ENCODE measurements at places on chromosomes 7 and 10.

DNA sequence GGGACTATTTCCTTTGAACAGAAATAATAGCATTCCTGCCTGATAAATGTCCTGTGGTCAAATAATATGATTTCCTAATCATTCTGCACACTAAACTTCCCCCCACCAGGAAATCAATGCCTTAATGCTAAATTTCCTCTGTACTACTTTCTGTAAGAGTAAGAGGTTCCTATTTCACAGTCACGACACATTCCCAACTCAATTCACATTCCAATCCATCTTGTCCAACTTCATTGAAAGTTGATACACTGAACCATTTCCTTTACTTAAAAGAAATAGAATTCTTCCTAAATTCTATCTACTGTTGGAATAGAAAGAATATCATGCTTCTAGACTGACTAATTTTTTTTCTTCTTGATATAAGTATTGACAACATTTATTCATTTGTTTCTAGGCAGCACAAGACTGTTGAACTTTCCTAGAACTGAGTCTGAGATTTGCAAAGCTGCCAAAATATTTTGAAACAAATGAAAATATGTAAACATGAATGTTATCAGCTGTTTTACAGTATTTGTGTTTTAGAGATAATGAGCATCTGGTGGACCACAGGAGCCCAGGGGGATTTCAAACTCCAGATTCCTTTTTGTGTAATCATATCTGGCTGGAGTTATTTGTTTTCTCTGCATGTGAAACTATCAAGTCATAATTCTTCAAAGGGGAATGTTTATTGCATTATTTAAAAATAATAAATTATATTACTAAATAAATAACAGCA, 121.5 kb downstream of the TPST1 start:
- DNase-seq: no peak

- DNase-seq: no peak
Measured at GRCh38 chr10:3692387-3692999, 92.5 kb downstream of the KLF6 start.

- DNase-seq: no peak
Measured at GRCh38 chr10:10847387-10847786, 170.3 kb upstream of the CELF2 start.

DNA sequence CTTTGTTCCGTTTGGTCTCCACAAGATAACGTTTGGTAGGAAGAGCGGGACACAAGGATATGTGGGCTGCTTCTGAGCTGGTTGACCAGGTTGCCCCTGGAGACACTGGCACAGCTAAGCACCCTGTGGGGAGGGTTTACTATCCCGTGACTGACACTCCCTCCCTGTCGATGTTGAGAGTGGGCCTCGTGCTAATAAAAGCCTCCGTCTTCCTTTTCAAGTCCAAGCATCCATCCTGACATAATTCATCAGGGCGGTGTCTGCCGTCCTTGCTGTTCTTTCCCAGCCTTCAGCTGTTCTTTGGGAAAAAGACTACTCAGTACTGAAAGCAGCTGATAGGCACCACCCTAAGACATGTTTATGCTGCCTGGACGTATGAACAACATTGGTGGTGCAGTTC, 49.6 kb downstream of the SHH start:
- DNase-seq: no peak

DNA sequence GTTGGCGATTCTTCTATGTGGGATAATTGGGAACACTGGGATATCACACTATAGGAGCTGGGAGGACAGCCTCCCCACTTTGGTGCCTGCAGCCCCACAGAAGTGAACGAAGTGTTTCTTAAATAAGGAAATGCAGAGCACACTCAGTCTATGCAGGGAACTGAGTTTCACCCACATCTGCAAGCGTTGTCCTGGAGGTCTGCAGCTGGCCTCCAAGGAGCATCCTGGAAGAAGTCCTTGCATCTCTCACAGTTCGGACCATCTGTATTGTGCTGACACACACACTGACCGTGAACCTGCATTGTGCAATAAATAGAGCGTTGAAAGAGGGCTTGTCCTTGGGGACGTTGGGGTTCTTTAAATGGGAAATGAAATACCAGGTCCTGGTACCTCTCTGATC, 25.8 kb downstream of the LAMB4 start:
- no peak for DNase-seq

DNA sequence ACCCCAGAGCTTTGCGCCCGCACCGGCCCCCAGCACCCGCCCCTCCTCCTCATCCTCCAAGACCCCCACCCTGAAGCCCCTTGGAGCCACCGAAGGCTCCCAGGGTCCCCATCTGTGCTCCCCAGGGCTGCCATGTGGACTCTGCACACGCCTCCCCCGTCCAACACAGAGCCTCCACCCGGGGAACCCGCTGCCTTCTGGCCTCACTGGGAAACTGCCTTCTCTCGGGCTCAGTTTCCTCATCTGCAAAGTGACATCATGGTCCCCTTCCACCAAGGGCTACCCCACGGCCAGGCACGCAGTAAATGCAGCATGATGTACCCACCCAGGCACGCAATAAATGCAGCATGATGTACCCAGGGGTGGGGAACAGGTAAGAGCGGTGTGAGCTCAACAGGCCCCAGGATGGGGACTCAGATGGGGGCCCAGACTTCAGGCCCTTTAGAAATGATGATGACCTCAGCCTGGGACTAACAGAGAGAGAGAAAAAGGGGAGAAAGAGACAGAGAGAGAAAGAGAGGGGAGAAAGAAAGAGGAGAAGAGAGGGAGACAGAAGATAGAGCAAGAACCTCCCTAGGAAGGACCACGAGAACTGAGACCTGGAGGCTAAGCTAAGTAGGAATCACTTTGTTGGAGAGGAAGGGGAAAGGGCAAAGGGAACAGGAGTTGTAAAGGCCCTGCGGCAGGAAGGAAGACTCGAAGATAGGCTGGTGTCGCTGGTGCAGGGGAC, 2.5 kb upstream of the MICALL2 start:
- DNase-seq: no peak

GRCh38 chr7:54932818-54933543, 85.8 kb upstream of the EGFR start:
- no peak for DNase-seq

DNA sequence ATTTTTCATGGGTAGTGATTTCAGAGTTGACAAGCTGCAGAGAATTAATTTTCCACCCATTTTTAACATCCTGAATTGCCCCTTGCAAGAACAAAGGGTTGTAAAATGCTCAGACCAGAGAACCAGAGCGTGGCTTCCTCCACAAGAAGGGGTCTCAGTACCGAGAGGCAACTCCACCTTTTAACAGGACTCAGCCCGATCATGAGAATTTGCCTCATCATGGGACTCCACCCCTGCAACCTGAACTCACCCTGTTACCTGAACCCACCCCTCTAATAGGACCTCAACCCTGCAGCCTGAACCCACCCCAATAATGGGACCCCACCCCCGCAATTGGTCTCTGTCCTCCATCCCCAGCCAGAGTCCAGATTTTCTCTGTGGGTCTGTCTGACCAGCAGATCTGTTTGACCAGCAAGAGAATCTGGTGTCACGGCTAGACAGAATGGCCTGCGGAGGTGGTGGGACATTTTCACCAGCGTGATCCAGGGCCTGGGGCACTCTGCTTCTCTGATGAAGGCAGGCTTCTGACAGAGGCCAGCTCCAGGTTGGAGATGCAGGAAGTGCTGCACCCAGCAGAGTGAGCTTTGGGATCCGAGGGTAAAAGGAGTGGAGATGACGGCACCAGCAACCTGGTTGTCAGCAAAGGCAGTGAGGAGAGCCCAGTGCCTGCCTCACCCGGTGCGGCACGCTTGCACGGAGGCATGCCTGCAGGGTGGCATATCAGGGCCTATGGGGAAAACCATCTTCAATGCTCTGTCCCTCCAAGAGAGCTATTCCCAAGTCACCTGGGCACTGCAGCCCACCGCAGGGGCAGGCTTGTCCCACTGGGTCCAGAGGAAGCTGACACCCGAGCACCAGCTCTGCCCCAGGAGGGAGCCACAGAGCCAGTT, 136.6 kb downstream of the TCERG1L start:
- no peak for DNase-seq

DNA sequence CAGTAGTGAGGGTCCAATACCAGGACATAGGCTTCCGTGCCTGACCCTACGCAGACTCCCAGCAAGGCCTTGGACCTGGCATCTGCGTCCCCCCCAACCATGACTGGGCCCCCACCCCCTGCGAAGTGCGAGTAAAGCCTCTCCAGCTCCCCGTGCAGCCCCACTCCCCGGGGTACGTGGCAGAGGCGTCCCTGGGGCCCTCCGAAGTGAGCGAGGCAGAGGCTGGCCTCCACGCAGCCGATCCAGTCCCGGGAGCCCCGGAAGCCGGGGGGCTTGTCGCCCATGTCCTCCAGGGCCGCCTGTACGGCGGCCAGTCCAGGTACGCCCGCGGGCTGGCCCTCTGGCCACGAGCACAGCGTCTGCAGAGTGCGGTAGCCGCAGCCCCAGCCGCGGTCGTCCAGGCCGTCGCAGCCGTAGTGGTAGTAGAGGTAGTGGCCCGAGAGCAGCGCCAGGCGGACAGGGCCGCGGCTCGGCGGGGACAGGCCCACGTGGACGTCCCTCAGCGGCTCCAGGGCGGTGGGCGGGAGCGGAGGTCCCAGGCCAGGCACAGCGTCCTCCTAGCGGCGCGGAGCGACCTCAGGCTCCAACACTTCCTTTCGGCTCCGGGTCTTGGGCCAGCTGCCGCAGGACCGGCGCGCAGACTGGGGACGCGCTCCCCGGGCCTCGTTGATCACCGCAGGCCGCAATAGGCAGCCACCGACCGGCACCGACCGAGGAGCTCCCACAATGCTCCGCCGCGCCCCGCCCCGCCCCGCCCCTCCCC, at the start of gene UFSP1:
TSS of gene UFSP1 (minus strand) at position 728 of the 763 bp plus-strand sequence. CDS start at position 284, 444 bp downstream.
- DNase-seq: no peak

- DNase-seq: no peak
Measured at GRCh38 chr10:70592746-70593512, 9.6 kb downstream of the PRF1 start.

- DNase-seq: no peak
Measured at GRCh38 chr7:79227044-79227443, 226.4 kb downstream of the MAGI2 start.

DNA sequence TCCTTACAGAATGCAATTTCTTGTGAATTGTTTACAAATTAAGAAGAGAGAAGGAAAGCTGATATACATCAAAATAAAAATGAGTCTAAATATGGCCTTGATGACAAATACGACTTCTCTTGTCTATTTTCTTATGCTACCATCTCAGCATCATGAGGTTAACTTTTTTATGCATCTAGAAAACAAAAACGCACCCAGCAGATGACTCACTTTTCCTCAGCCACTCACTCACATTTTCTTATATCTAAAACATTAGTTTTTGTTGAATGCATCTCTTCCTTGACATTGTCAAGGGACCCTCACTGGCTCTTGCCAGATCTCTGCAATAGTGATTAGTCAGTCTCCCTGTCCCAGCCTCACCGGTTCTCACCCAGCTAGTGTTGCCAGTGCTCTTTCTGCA, 256.4 kb upstream of the SLC26A5 start:
- no peak for DNase-seq
